Esophagus muscularis mucosa (tissue), 4 donors: ENCODE measurements at places on chromosomes 6 and 20. TPM values are rescaled to one million over a fixed set of nuclear protein-coding genes. Genes with fewer than 3 reads are reported as not detected.

GRCh38 chr20:3890398-3890751 lies 1.2 kb downstream of the PANK2 start:
- DNase-seq: no peak
- H3K36me3 ChIP-seq: no peaks in the 10 kb centered on the region
- H3K4me3 ChIP-seq: peak overlapping the region; percentile 99
- H3K27me3 ChIP-seq: no peaks in the 10 kb centered on the region
- H3K27ac ChIP-seq: peak overlapping the region; percentile 98

LZTS3 gene
- total RNA-seq: 20.0 TPM

GRCh38 chr20:46735436-46735835 lies 26.0 kb downstream of the SLC2A10 start:
- no peak for DNase-seq
- H3K4me1 ChIP-seq: no peaks in the 10 kb centered on the region
- H3K27ac ChIP-seq: no peak overlapping the region
- no peaks in the 10 kb centered on the region for H3K27me3 ChIP-seq
- H3K36me3 ChIP-seq: peaks cover 21% of the 10 kb centered on the region
- no peak overlapping the region for H3K4me3 ChIP-seq

SIRPD gene
- total RNA-seq: not detected

WFDC10B gene
- 0.69 TPM for total RNA-seq

- H3K36me3 ChIP-seq: no peaks in the 10 kb centered on the region
- H3K4me1 ChIP-seq: peaks cover 14% of the 10 kb centered on the region
- no peaks in the 10 kb centered on the region for H3K27me3 ChIP-seq
- H3K27ac ChIP-seq: no peak overlapping the region
Observed at GRCh38 chr6:129239825-129240491, 357.0 kb downstream of the LAMA2 start.

DNA sequence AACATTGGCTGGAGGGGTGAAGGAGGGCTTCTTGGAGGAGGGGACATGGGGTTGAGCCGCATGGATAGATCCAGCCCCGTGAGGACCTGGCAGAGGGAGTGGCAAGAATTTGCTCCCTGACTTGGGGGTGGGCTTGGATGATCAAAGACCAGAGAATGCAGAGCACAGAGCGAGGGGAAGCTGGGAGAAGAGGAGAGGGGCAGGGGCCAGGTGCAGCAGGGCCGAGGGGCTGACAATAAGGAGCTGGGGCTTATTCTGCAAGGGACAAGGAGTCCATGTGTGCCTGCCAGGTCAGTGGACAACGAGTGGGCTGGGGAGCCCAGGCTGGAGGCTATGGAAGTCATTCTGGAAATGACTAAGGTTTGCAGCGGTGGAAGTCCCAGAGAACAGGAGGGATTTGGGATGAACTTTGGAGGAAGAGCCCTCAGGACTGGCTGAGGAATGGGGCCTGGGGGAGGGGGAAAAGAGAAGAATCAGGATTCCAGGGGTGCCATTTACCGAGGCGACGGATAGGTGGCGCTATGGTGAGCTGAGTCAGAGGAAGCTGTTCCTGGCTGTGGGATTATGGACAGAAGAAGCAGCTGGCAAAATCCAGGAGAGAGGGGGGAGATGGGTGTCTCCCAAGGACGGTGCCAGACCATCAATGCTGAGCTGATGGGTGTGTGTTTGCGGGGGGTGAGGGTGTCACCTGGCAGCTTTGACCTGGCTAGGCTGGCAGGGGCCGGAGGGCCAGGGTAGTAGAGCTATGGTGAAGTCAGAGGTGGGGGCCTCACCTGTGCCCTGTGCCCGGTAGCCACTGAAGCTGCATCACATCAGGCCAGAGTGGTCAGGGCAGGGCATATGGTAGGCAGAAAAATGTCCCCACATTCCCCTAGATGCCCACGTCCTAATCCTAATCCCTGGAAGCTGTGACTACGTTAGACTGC lies 7.8 kb downstream of the KCNG1 start:
- no peaks in the 10 kb centered on the region for H3K36me3 ChIP-seq
- no peak for DNase-seq
- no peaks in the 10 kb centered on the region for H3K4me1 ChIP-seq
- H3K27ac ChIP-seq: no peak overlapping the region
- no peak overlapping the region for H3K4me3 ChIP-seq

- no peaks in the 10 kb centered on the region for H3K27me3 ChIP-seq
- no peaks in the 10 kb centered on the region for H3K36me3 ChIP-seq
- H3K4me3 ChIP-seq: no peak overlapping the region
- DNase-seq: no peak
Observed at GRCh38 chr20:50412499-50412898, 97.7 kb upstream of the PTPN1 start.

SAMD3 gene
- not detected for total RNA-seq

PGBD1 gene
- 6.3 TPM for total RNA-seq

WFDC5 gene
- not detected for total RNA-seq

DNA sequence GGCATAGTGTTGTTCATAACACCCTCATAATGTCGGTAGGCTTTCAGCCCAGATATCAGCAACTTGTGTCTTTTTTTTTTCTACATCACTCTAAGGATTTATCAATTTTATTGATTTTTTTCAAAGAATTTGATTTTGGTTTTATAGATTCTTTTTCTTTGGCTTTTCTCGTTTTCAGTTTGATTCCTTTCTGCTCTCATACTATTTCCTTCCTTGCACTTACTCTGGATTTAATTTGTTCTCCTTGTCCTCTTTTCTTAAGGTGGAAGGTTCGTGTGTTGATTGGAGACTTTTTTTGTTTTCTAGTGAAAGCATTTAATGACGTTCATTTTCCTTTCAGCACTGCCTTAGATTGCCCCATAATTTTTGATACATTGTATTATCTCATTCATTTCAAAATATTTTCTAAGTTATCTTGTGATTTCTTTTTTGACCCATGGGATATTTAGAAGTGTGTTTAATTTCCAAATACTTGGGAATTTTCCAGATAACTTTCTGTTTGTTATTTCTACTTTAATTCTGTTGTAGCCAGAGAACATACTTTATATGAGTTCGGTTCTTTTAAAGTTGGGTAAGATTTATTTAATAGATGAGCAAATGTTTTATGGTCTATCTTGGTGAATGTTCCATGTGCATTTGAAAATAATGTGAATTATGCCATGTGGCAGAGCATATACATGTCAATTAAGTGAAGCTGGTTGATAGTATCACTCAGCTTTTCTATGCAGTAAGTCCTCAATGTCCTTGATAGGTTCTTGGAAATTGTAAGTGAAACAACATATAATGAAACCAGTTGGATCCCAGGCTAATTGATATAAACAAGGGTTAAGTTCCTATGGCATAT lies 62.8 kb downstream of the IRF4 start:
- no peaks in the 10 kb centered on the region for H3K27me3 ChIP-seq
- H3K4me1 ChIP-seq: no peaks in the 10 kb centered on the region
- no peak overlapping the region for H3K27ac ChIP-seq
- no peak overlapping the region for H3K4me3 ChIP-seq
- no peaks in the 10 kb centered on the region for H3K36me3 ChIP-seq
- DNase-seq: no peak

DNA sequence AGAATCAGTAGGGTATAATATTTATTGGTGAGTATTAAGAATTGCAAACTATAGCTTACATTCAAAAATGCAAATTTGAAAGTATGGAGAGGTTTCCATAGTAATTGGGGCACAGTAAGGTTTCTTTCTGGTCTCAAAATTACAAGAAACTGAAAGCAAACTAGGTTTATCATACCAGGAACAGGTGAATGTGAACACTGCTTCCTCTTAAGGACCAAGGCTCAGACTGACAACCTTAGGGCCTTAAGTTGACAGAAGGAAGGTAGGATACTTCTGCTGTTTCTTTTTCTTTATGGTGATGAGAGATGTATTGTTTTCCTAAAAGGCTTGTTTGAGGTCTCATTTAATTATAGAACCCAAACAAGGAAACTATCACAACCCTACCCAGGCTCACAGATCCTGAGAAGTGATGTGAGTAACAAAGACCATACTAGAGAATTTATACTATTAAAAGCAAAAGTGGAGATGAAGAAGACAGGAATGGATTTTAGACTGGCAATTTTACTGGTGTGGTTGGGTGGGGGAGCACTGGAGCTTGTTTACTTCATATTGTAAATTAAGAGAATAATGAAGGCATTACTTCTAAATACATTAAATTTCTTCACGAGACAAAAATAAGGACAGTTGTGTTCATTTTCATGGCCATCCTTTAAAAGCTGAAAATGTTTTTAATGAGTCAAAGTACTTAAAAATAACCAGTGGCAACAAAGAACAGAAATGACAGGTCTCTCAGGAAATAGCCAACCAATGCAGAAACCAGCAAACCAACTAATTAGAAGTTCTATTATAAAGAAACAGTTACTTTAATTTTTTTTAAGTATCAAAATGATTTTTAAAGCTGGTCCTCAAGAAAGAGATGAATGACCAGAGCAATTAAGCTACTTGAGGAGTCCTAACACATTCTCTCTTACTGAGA lies 21.3 kb downstream of the STAU1 start:
- no peaks in the 10 kb centered on the region for H3K36me3 ChIP-seq
- H3K27ac ChIP-seq: peak overlapping the region; percentile 53
- H3K4me3 ChIP-seq: no peak overlapping the region
- H3K4me1 ChIP-seq: peaks cover 38% of the 10 kb centered on the region
- H3K27me3 ChIP-seq: no peaks in the 10 kb centered on the region

DNA sequence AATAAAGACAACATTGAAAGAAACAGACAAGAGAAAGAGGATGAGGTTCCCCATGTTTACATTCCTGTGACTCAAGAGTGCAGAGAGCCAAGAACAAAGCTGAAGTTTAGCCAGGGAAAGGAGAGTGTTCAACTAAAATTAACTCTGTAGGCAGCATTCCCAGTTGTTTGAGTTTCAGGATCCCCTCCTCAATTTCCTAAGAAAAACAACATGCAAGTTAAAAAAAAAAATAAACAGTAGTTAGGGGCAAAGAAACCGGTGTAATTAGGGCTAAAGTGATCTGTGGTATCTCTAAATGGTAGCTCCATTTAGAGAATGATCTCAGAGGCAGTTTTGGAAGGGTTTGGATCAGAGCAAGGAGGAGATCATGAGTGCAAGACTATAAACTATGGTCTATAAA lies 30.9 kb upstream of the RAB23 start:
- H3K4me1 ChIP-seq: peaks cover 37% of the 10 kb centered on the region
- no peak for DNase-seq
- H3K27me3 ChIP-seq: no peaks in the 10 kb centered on the region
- H3K4me3 ChIP-seq: no peak overlapping the region
- peak overlapping the region; percentile 82 for H3K27ac ChIP-seq
- H3K36me3 ChIP-seq: no peaks in the 10 kb centered on the region

DNA sequence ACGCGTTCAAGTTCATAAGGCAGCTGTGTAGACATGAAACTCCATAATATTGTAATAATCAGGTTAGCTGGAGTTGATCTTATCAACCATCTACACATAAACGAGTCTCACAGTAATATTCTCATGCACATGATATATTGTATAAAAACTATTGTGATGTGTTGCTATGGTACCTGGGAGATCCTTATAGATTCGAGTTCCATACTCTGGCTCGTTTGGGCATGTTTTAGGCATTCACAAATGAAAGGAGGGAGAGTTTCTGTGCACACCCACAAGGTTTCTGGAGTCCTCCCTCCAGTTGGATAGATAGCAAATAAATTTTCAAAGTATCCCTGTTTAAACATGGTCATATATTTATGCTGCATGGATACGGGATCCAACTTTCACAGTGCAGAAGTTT lies 567.5 kb upstream of the SLC35B3 start:
- no peaks in the 10 kb centered on the region for H3K27me3 ChIP-seq
- no peak for DNase-seq
- no peaks in the 10 kb centered on the region for H3K36me3 ChIP-seq
- H3K4me3 ChIP-seq: no peak overlapping the region
- no peak overlapping the region for H3K27ac ChIP-seq
- H3K4me1 ChIP-seq: no peaks in the 10 kb centered on the region
